ENCODE measurements at places on chromosomes 13 and 19.

- no peak for DNase-seq
Measured at GRCh38 chr19:28971049-28971448, 241.9 kb downstream of the UQCRFS1 start.

DNA sequence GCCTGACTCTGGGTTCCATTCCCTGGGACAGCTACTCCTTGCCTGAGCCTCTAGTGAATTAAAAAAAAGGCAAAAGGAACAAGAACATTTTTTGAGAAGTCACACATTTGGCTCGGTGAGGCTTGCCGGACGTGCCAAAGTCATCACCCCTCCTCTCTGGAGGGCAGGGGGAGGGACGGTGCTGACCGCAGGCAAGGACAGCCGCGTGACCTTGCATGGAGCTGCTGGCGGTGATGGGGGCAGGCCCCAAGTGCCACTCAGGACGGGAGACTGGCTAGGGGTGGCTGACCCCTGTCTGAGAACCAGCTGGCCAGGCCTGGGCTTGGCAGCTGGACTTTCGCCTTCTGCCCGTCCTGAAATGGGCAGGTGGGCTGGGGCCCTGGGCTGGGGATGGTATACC lies 26.4 kb downstream of the MAP2K2 start:
- DNase-seq, result no peak

- no peak for DNase-seq
Measured at GRCh38 chr19:45814166-45814780, 835 bp downstream of the RSPH6A start.

- DNase-seq, result no peak
Measured at GRCh38 chr13:51950722-51951121, 60.5 kb downstream of the ATP7B start.

- DNase-seq, result no peak
Measured at GRCh38 chr19:32317086-32317485, 28.3 kb upstream of the ZNF507 start.

GRCh38 chr13:30727491-30728355 lies 7.6 kb upstream of the ALOX5AP start:
- DNase-seq, result no peak

DNA sequence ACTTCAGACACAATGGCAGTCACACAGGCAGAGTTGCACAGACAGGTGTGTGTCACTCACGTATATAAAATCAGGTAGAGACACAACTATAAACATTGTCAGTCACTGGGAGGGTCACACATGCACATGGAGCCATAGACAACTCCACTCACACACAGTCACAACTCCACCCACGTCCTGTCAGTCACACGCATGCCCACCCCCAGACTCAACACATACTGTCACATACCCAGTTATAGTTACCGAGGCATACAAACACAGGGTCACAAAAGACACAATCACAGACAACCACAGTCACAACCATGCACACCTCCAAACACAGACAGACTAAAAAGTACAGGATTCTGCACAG lies 1.5 kb downstream of the NUMBL start:
- no peak for DNase-seq

DNA sequence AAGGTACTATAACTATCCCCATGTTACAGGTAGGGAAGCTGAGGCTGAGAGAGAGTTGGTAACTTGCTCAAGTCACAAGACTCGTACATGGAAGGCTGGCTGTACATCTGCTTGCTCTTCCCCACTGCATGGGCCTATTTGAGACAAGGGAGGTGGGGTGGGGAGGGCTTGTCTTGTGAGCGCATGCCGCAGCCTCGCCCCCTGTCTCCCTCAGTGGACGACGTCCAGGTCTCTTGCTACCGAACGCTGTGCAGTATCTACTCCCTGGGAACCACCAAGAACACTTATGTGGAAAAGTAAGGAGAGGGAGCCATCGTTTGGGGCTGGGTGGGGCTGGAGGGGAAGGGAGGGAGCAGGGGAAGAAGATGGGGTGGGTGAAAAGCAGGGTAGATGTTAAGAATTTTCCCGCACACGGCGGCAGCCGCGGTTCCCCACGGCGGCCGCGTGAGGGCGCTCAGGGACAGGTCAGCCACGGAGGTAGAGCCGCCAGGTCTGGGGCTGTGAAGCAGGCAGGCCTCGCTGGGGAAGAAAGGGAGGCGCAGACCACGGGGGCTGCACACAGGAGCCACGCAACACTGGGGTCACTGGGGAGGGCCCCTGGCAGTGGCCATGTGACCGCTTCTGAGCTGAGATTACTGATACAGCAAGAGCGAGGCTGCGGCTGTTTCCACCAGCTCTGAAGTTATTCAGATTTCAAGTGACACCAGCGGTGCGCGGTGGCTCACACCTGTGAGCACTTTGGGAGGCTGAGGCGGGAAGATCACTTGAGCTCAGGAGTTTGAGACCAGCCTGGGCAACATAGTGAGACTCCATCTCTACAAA lies 81.5 kb downstream of the RYR1 start:
- DNase-seq, result peak; percentile 25

DNA sequence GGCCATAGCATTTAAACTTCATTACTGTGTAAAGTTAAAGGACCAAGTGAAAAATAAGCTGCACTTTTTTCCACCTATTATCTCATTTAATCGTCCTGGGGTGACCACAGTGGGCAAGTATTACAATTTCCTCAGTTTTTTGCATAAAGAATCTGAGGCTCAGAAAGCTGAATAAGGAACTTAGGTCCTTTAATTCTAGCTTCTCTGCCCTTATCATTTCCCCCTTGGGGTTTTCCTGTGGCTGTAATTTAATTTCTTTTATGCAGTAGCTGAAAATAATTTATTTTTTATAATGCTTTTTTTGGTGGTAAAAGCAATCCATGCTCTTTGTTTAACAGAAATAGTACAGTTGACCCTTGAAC lies 59.8 kb upstream of the RCBTB2 start:
- no peak for DNase-seq

DNA sequence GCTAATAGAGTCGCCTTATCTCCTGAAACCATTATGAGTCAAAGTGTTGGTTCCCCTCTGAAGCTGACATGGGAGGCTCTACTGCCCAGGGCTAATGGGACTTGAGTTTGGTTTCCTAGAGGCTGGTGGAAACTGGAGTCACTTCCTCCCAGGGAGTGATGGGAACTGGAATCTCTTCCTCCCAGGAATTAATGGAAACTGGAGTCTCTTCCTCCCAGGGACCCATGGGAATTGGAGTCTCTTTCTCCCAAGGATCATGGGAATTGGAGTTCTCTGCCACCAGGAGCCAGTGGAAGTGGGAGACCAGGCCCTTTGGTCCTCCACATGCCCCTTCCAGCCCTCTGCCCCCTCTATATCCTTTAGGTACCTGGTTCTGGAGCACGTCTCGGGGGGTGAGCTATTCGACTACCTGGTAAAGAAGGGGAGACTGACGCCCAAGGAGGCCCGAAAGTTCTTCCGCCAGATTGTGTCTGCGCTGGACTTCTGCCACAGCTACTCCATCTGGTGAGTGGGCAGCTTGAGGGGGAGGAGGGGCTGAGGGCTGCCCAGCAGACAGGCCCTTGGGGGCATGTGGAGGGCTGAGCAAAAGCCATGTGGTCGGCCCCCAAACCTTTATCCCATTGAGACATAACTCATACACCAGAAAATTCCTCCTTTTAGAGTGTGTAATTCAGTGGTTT lies 5.5 kb downstream of the BRSK1 start:
- DNase-seq, result no peak

DNA sequence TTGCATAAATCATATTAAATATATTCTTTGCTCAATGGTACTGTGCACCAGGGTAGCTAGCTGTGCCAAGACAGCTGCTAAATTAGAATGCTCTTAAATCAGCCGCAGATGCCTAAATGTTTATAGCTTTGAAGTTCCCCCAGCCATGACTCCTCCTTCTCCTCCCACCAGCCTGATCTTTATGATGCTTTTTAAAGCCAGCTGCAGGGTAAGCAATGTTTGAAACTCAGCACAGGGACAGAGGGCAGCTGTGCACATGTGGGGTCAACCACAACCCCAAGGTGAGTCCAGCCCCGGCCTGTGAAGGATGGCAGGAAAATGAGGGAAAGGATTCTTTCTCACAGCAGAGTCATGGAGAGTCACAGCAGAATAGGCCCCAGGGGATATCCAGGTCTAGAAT lies 635.7 kb downstream of the UQCRFS1 start:
- DNase-seq, result no peak

GRCh38 chr19:30842926-30843325 lies 470.7 kb downstream of the ZNF536 start:
- no peak for DNase-seq

Measured in inflammatory macrophage treated with lipopolysaccharide for 1 hour (primary cell).